Aorta (tissue), 5 donors: ENCODE measurements at places on chromosomes 2 and 18. TPM values are rescaled to one million over a fixed set of nuclear protein-coding genes. Genes with fewer than 3 reads are reported as not detected.

The FRZB gene
- 71.4 TPM for total RNA-seq

The KHK gene
- total RNA-seq, result 5.1 TPM

The BZW1 gene
- 193 TPM for total RNA-seq

DNA sequence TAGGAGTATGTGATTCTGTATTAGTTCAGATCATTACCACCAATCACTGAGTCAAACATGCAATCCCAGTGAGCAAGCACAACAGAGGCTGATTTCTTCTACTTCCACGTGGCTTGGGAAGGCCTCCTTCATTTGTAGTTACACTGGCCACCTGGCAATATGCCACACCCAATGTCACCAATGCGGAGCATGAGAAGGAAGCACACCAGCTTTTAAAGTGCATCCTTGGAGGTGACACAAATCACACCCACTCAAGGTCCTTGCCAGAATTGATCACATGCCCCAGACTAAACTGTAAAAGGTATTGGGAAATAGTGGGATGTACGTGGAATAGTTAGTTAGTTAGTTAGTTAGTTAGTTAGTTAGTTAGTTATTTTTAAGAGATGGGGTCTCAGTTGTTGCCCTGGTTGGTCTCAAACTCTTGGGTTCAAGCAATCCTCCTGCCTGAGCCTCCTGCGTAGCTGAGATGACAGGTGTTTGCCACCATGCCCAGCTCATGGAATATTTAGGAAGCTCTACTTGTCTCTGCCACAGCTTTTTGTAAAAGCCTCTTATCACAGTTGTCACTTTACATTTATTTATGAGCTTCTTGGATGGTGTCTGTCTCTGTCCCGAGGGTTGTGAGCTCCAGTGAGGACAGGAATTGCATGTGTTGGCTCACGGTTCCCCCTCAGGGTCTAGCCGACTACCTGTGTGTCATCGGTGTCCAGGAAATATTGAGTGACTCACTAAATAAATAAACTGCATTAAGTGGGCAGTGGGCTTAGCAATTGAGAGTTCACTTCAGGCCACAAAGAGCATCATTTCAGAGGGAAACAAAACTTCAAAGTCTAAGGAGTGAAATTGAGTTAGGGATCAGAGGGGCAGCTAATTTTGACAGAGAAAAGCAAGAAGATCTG, 28.1 kb upstream of the CAB39 start:
- H3K4me3 ChIP-seq, result no peak overlapping the region
- no peaks in the 10 kb centered on the region for H3K4me1 ChIP-seq
- no peaks in the 10 kb centered on the region for H3K27me3 ChIP-seq
- no peak for DNase-seq
- H3K27ac ChIP-seq, result no peak overlapping the region

DNA sequence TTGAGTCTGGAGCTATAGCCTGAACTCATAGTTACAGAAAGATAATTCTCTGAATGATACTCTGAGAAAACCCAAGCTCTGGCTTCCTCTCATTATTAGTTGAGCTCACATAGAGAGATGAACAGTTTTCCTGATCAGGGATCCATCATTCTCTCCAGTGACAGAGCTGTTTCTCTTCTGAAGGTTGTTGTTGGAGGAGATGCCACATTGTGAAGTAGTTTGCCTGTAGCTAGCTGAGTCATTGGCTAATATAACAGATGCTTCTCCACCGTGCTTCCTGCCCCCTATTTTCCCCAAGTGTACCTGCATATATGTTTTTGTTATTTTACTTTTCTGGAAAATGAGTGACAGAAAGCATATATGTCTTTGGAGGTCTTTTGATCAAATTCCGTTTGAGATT, 64.6 kb downstream of the OSBPL6 start:
- H3K4me3 ChIP-seq, result no peak overlapping the region
- no peaks in the 10 kb centered on the region for H3K27me3 ChIP-seq
- DNase-seq, result no peak

- H3K4me3 ChIP-seq, result no peak overlapping the region
- H3K27me3 ChIP-seq, result no peaks in the 10 kb centered on the region
- no peak overlapping the region for H3K27ac ChIP-seq
- no peaks in the 10 kb centered on the region for H3K36me3 ChIP-seq
Measured at GRCh38 chr2:233882353-233882752, 14.2 kb upstream of the MSL3B start.

- DNase-seq, result no peak
- H3K4me3 ChIP-seq, result no peak overlapping the region
- H3K36me3 ChIP-seq, result peaks cover 1% of the 10 kb centered on the region
- H3K27ac ChIP-seq, result no peak overlapping the region
Measured at GRCh38 chr18:46035696-46036680, 36.1 kb downstream of the PSTPIP2 start.

DNA sequence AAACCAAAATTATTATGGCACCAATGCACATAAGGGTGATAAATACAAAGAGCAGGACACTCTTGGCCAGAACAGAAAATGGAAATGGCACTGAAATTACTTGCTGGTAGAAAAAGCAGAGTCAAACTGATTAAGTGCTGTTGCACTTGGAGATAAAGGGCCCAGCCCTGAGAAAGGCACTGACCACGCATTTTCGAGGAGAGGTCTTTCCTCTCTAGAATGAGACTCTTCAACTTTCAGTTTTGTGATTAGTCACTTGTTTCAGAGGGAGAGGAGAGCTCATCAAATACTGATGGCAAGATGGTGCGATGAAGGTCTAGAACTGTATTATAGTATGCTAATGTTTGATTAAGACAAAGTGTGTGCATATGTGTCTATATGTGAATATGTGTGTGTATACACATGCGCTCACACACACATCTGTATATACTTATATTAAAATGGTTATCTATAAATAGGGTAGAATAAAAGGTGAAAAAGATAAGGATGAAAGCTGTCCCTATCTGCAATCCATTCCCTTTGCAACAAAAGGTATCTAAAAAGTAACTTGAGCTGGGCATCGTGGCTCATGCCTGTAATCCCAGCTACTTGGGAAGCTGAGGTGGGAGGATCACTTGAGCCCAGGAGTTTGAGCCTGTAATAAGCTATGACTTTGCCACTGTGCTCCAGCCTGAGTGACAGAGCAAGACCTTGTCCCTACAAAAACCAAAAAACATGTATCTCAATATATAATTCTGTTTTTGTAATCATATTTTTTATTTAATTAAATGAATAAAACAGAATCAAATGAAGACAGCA, 48.8 kb upstream of the ZDBF2 start:
- H3K4me1 ChIP-seq, result no peaks in the 10 kb centered on the region
- no peak overlapping the region for H3K4me3 ChIP-seq
- no peak for DNase-seq
- H3K27me3 ChIP-seq, result no peaks in the 10 kb centered on the region

DNA sequence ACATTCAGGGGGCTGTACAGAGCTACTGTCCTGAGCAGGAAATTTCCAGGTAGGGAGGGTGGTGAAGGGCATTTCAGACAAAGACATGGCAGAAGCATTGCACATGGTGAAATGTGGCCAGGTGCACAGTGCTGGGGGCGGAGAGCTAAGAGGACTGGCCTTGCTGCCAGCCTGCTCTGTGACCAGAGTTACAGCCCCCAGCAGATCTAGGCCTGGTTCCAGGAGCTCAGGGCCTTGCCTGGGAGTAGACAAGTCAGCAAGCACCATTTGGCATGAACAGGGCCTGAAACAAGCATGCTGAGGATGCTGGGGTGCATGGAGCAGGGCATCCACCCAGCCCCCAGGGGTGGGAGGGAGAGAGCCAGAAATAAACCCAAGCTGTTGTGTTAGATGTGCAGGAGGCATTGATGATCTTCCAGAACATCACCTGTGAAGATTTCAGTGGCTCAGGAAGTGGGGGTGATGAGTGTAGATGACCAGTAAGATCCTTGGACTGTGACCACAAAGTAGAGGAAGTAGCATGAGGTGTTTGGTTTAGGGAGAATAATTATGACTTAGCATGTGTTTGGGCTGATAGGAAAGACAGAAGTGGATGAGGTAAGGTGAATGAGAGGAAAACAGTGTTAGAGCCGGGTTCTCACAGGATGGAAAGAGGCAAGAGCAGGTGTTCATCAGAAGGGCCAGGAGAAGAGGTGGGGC, 61.1 kb downstream of the COA5 start:
- no peak overlapping the region for H3K27ac ChIP-seq
- DNase-seq, result no peak
- H3K4me1 ChIP-seq, result no peaks in the 10 kb centered on the region

GRCh38 chr18:10936176-10937053, 213.0 kb downstream of the PIEZO2 start:
- no peak overlapping the region for H3K4me3 ChIP-seq
- H3K27me3 ChIP-seq, result no peaks in the 10 kb centered on the region

GRCh38 chr2:205858881-205859441, 176.7 kb downstream of the NRP2 start:
- no peak overlapping the region for H3K27ac ChIP-seq
- no peaks in the 10 kb centered on the region for H3K4me1 ChIP-seq
- H3K36me3 ChIP-seq, result no peaks in the 10 kb centered on the region

DNA sequence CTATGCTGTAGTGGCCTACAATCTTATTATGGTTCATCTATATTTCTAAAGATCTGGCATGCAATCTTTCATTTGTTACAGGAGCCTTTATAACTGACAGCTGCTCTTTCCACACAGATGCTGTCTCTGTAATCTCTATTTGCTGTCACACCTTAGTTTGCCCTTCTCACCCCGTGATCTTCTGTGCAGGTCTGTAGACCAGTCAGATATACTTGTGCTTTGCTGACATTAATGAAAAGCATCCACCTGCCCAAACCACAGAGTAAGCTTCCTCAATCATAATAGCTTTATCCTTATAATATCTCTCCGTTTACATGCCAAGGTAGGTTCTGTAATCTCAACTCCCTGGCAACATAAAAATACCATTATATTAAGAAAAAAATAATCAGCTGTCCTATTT, 122.4 kb downstream of the GRB14 start:
- H3K4me1 ChIP-seq, result no peaks in the 10 kb centered on the region
- H3K36me3 ChIP-seq, result no peaks in the 10 kb centered on the region
- H3K27ac ChIP-seq, result no peak overlapping the region

DNA sequence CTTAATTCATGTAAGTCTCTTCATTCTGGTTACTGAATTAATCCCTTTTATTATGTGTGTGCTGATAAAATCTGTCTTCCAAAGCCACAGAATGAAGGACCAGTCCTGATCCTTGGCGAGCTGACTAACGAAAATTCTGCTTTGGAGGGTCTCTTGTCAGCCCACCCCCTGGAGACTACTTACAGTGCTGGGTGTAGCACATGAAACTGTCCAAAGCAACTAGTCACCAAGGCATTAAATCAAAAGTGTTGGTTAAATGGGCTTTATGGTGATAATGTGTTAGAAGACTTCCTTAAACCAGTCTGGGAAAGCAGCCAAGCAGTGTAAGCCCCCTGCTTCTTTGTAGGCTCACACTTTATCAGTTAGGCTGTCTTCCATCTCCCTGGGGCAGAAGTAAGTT, 420.2 kb downstream of the SUCLG1 start:
- no peak overlapping the region for H3K4me3 ChIP-seq
- H3K27ac ChIP-seq, result no peak overlapping the region
- no peaks in the 10 kb centered on the region for H3K36me3 ChIP-seq
- H3K4me1 ChIP-seq, result no peaks in the 10 kb centered on the region
